ENCODE measurements at places on chromosomes 1 and 21.

DNA sequence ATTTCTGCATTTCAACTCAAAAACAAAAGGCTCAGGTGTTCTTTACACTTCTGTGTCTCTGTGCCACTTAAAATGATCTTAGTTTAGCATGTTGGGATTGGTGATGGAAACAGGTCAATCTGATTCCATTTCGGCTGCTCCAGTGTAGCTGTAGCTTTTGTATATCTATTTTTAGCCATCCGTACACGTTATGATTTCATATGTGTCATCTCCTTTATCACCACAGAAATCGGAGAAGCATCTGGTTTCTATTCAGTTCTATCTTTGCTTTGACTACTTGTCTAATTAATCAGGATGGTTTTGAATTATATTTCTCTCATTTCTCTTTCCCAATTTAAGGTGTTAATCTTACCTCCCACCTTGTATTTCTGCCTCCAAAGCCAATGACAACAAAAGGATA lies 41.1 kb downstream of the RGS21 start:
- no peaks in the 10 kb centered on the region for H3K36me3 ChIP-seq
- no peaks in the 10 kb centered on the region for H3K27me3 ChIP-seq
- no peaks in the 10 kb centered on the region for H3K4me1 ChIP-seq
- H3K27ac ChIP-seq = no peak overlapping the region

GRCh38 chr1:1758692-1759455 lies 19.4 kb downstream of the NADK start:
- no peaks in the 10 kb centered on the region for H3K27me3 ChIP-seq
- H3K4me1 ChIP-seq = no peaks in the 10 kb centered on the region
- no peak for DNase-seq
- H3K36me3 ChIP-seq = peaks cover 55% of the 10 kb centered on the region
- no peak overlapping the region for H3K4me3 ChIP-seq
- no peak overlapping the region for H3K27ac ChIP-seq

DNA sequence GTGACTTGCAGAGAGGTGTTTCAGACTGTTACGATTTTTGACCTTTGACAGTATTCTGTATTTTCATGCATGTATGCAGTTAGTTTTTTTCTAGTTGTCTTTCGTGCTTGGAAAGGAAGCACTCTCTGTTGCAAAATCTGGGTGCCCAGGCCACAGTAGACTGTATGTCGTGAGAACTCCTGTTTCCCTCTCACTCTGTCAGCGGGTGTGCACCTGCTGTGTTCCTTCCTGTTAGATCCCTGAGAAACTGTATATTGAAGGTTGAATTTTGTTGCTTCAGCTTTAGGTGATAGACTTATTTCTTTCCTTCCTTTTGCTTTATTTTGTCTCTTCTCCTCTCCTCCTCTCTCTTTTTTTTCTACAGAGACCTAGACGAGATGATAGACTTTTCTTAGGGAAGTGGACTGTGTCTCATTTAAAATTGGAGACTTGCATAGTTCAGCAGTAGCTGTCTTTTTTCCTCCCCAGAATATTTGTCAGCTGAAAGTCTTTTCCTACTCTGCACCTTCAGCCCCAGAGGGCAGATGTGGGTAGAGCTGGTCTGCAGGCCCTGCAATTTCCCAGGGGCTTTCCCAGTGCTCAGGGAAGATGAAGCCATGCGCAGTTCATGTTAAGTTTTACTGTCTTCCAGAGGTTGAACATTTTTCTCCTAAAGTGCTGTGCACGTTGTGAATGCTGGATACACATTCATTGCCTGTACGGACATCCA lies 1.4 kb downstream of the TRAPPC10 start:
- no peak for DNase-seq
- H3K36me3 ChIP-seq = no peaks in the 10 kb centered on the region
- no peaks in the 10 kb centered on the region for H3K27me3 ChIP-seq
- H3K27ac ChIP-seq = no peak overlapping the region
- peak overlapping the region; percentile 86 for H3K4me3 ChIP-seq
- H3K4me1 ChIP-seq = peaks cover 5% of the 10 kb centered on the region

DNA sequence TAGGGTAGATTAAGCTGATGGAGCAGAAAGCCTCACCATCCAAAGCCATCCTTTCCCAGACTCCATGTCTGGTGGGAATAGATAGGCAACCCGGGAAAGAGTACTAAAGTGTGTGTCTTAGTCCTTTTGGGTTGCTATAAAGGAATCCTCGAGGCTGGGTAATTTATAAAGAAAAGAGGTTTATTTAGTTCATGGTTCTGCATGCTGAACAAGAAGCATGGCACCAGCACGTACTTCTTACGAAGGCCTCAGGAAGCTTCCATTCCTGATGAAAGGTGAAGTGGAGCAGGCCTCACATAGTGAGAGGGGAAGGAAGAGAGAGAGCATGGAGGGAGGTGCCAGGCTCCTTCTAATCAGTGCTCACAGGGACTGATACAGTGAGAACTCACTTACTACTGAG lies 6.2 kb upstream of the SLC37A1 start:
- no peak overlapping the region for H3K27ac ChIP-seq
- H3K27me3 ChIP-seq = peaks cover under 1% of the 10 kb centered on the region
- no peak overlapping the region for H3K4me3 ChIP-seq
- no peak for DNase-seq

- no peaks in the 10 kb centered on the region for H3K27me3 ChIP-seq
- H3K27ac ChIP-seq = no peak overlapping the region
- no peak overlapping the region for H3K4me3 ChIP-seq
- no peaks in the 10 kb centered on the region for H3K36me3 ChIP-seq
These were observed 9.3 kb downstream of the CHD5 start for GRCh38 chr1:6170742-6171201.

Measured in H1 (cell line).